ENCODE measurements at places on chromosomes 1 and 21. TPM values are rescaled to one million over a fixed set of nuclear protein-coding genes. Genes with fewer than 3 reads are reported as not detected.

PTPN14 gene
- total RNA-seq: 39.0 TPM

RBM11 gene
- total RNA-seq: not detected

THEM4 gene
- 10.4 TPM for total RNA-seq

ZNF281 gene
- total RNA-seq: 11.3 TPM

CLEC20A gene
- not detected for total RNA-seq

ACTL8 gene
- total RNA-seq: not detected

CENPF gene
- total RNA-seq: 10.8 TPM

MCOLN3 gene
- not detected for total RNA-seq

LCE2A gene
- total RNA-seq: not detected

Measured in cardiac atrium fibroblast (primary cell).